ENCODE measurements at places on chromosomes 7 and 10.

- no peak for DNase-seq
Measured at GRCh38 chr10:117424171-117424570, 48.9 kb upstream of the PDZD8 start.

DNA sequence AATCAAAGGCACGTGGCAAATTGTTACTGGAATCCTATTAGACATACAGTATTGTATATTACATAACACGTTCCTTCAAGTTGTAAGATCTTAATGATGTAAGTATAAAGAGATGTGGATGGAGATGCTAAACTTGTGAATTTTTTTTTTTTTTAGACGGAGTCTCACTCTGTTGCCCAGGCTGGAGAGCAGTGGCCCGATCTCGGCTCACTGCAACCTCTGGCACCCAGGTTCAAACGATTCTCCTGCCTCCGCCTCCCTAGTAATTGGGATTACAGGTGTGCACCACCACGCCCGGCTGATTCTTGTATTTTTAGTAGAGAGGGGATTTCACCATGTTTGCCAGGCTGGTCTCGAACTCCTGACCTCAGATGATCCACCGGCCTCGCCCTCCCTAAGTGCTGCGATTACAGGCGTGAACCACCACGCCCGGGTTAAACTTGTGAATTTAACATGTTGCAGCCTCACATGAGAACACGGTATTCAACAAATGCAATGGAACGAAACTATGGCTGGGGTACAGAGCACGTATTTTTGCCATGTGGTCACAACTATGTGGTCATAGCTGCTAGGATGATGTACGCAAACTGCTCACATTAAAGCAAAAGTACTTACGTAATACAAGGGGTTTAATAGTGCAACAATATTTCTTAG lies 818 bp upstream of the SUPV3L1 start:
- no peak for DNase-seq

DNA sequence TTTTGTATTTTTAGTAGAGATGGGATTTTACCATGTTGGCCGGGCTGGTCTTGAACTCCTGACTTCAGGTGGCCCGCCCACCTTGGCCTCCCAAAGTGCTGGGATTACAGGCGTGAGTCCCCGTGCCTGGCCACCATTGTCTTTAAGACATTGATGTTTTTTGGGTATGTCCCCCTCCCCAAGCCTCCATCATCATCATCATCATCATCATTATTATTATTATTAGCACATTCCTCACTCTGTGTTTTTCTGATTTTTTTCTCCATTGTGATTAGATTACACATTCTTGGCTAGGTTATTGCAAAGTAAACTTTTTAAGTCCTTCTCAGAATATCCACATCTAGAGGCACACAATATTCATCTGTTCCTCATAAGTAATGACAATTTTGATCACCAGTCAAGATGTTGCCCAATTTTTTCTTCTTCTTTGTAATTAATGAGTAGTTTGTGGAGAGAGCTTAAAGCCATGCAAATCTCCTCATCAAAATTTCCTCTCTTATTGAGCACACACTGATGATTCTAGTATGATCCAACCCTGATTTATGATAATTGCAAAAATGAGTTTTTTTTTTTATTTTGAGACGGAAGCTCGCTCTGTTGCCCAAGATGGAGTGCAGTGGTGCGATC lies 47.5 kb downstream of the EPC1 start:
- DNase-seq, result no peak

GRCh38 chr7:111090846-111091245 lies at the start of gene LRRN3:
TSS of gene LRRN3 (plus strand) at chr7:111091127. CDS start at chr7:111122773, 31,646 bp downstream.
- DNase-seq, result no peak

DNA sequence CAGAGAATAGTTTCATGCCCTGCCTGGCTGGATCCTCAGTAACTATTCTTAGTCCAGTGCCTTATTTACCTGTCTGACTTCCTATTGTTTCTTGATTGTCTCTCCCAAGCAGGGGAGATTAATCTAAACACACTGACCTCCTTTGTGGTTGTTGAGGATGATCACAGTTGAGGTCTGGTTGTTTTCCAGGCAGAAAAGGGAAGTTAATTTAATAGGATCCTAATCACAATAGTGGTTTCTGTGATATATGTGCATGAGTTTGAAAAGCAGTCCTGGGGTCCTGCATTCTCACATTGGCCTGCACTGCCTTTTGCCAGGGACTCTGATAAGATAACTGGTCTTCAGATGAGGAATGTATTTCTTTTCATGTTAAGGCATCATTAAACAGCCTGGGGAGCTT lies 130.1 kb downstream of the SND1 start:
- DNase-seq, result no peak

GRCh38 chr7:26376175-26376917 lies 84.7 kb downstream of the SNX10 start:
- peak; percentile 64 for DNase-seq
